NCI-H2171 treated with DMSO at 0.1 percent for 48 hours (cell line): ENCODE measurements at places on chromosomes 3 and 15.
A peak's percentile ranks its signal among the peaks of the same experiment; 100 is the strongest.

DNA sequence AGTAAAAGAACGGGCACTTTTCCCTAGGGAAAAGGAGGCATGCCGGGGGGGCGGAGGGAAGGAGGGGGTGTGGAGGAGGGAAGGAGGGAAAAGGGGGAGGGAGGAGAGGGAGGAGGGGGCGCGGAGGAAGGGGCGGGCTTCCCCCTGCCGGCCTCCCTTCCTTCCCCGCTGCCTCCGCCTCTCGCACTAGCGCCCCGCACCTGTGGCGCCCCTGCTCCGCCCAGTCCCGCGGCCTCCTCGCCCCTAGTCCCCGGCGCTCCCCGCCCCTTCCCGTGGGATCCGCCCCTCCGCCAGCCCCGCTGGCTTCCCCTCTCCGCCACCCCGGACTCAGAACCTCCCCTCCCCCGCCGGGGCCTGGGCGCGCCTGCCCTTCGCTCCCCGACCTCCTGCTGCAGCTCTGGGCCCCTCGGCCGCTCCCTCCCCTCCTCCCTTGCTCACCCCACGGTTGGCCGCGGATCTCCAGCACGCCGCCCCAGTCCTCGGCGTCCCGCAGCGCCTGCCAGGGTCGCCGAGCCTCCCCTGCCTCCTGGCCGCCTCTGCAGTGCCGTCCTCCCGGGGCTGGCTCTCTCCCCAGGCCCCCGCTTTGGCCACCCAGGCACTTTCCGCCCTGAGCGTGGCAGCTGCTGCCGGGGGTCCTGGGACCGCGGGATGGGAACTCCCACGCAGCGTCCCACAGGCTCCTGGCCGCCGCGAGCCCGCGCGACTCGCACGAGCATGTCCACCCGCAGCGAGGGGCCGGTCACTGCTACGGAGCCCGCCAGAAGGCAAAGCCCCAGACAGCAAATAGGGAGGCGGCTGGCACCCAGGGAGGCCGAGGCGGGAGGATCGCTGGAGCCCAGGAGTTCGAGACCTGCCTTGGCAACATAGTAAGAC, 147.4 kb downstream of the TJP1 start:
- DNase-seq: no peak

- peak; percentile 67 for DNase-seq
These were observed 31.5 kb downstream of the KCNAB1 start for GRCh38 chr3:156151824-156152428.

DNA sequence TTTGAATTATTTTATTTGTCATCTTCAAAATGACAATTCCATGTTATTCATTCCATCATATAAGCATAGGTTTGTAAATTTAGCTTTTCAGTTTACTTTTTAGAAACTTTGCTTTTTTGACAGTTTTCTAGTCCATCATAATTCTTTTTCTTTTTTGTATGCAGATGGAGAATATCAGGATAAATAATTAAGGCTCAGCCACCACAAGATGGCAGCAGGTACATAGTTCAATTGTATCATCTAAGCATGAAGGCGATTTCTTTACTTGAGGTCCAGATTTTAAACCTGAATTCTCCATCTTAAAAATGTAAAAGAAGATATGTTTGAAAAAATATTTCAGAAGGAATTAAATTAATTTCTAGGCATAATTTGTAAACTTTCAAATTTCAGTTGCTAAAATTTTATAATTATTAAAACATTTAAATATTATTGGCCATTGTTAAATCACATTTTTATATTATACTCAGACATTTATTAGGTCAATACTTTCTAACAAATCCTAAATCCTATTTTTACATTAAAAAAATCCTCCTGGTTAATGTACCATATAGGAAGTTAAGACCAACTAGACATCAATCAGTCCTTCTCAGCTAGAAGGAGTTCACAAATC, 15.1 kb downstream of the PLSCR5 start:
- peak; percentile 44 for DNase-seq

GRCh38 chr3:38163841-38164642, 1.3 kb upstream of the OXSR1 start:
- DNase-seq: no peak

DNA sequence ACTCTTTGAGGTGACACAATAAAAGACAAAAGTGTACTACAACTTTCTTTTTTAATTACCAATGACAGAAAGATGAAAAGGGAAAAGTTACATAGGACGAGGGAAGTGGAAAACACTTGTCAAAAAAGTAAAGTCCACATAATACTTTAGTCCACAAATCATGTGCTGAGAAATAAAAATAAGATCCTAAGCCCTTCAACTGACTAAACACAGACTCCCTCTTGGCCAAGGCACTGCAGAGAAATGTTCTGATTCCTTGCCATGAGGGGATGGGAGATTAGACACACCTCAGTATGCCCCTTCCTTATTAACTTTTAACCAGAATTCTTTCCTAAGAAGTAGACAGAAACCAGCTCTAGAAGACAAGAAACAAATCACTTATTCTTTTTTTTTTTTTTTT, 59.5 kb upstream of the TGFBR2 start:
- DNase-seq: no peak
